ENCODE measurements at places on chromosomes 16 and 17. TPM values are rescaled to one million over a fixed set of nuclear protein-coding genes. Genes with fewer than 3 reads are reported as not detected.

- peaks cover 48% of the 10 kb centered on the region for H3K36me3 ChIP-seq
- peaks cover 3% of the 10 kb centered on the region for H3K4me1 ChIP-seq
- H3K27ac ChIP-seq: no peak overlapping the region
- no peaks in the 10 kb centered on the region for H3K27me3 ChIP-seq
- H3K4me3 ChIP-seq: no peak overlapping the region
- DNase-seq: no peak
Observed at GRCh38 chr16:89691986-89692569, 5.6 kb downstream of the CDK10 start.

DNA sequence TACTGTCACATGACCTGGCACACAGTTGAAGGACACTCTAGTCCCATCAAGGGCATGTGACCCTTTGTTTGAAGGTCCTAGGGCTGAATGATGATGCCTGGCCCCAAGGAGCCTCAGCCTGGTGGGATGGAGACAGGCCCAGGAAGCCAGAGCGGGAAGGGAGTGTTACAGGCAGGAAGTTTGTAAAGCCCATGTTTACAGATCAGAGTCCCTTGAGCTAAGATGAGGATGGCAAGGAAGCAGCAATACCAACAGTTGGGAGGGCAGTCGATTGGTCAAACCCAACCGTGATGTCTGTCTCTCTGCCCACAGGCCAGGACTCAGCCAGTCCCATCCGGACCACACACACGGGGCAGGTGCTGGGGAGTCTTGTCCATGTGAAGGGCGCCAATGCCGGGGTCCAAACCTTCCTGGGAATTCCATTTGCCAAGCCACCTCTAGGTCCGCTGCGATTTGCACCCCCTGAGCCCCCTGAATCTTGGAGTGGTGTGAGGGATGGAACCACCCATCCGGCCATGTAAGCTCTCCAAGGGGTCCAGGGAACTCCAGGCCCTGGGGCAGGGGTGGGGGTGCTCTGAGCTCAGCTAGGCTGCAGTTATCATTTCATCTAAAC is 2.5 kb downstream of the CES2 start:
- H3K27ac ChIP-seq: no peak overlapping the region
- DNase-seq: no peak
- H3K36me3 ChIP-seq: peaks cover 53% of the 10 kb centered on the region
- no peaks in the 10 kb centered on the region for H3K27me3 ChIP-seq
- H3K4me3 ChIP-seq: no peak overlapping the region
- H3K4me1 ChIP-seq: peaks cover 9% of the 10 kb centered on the region

DNA sequence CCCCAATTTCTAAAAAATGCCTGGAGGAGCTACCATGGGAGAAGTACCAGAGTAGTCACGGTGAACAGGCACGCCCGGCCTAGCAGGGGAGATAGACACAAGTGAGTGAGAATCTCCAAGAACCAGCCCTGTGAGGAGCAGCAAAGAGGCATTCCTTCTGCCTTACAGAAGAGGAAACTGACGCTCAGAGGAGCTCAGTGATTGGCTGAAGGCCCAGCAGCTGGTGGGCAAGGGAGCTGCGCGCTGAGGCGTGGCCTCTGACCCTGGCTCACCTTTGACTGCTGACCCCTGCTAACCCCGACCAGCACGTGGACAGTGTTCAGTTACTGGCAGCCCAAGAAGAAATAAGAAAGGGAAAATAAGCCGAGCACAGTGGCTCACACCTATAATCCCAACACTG is 1.8 kb downstream of the C16orf96 start:
- peaks cover 41% of the 10 kb centered on the region for H3K27me3 ChIP-seq
- no peak overlapping the region for H3K27ac ChIP-seq
- H3K4me1 ChIP-seq: no peaks in the 10 kb centered on the region
- H3K4me3 ChIP-seq: no peak overlapping the region
- H3K36me3 ChIP-seq: no peaks in the 10 kb centered on the region

- no peak overlapping the region for H3K4me3 ChIP-seq
- no peaks in the 10 kb centered on the region for H3K36me3 ChIP-seq
- H3K27ac ChIP-seq: no peak overlapping the region
- peaks cover 3% of the 10 kb centered on the region for H3K4me1 ChIP-seq
- peak; percentile 71 for DNase-seq
Observed at GRCh38 chr17:27207073-27207513, 86.8 kb upstream of the WSB1 start.

SAP30BP gene
- total RNA-seq: 82.5 TPM

- H3K27me3 ChIP-seq: no peaks in the 10 kb centered on the region
- no peaks in the 10 kb centered on the region for H3K36me3 ChIP-seq
- H3K4me1 ChIP-seq: no peaks in the 10 kb centered on the region
- no peak overlapping the region for H3K27ac ChIP-seq
- H3K4me3 ChIP-seq: no peak overlapping the region
Observed at GRCh38 chr17:8708025-8708461, 36.6 kb downstream of the CCDC42 start.

GRCh38 chr16:73796241-73796640 is 500.4 kb upstream of the PSMD7 start:
- H3K4me3 ChIP-seq: no peak overlapping the region
- H3K27me3 ChIP-seq: no peaks in the 10 kb centered on the region
- H3K27ac ChIP-seq: no peak overlapping the region
- DNase-seq: no peak
- H3K36me3 ChIP-seq: no peaks in the 10 kb centered on the region

GRCh38 chr16:81432937-81433557 is 11.6 kb upstream of the CMIP start:
- H3K36me3 ChIP-seq: no peaks in the 10 kb centered on the region
- no peak overlapping the region for H3K4me3 ChIP-seq
- no peak for DNase-seq
- H3K4me1 ChIP-seq: peaks cover 5% of the 10 kb centered on the region
- H3K27ac ChIP-seq: no peak overlapping the region
- H3K27me3 ChIP-seq: peaks cover 2% of the 10 kb centered on the region

EVI2B gene
- total RNA-seq: under 0.01 TPM

DOC2B gene
- not detected for total RNA-seq

CNTNAP1 gene
- total RNA-seq: 10.6 TPM

GRCh38 chr17:2214929-2215615 is 88.5 kb downstream of the SMG6 start:
- peak overlapping the region; percentile 99 for H3K27ac ChIP-seq
- H3K27me3 ChIP-seq: no peaks in the 10 kb centered on the region
- peak; percentile 88 for DNase-seq
- peak overlapping the region; percentile 15 for H3K4me3 ChIP-seq

GRCh38 chr16:20952139-20952920 is 51.8 kb downstream of the LYRM1 start:
- H3K36me3 ChIP-seq: no peaks in the 10 kb centered on the region
- peaks cover 2% of the 10 kb centered on the region for H3K4me1 ChIP-seq
- no peaks in the 10 kb centered on the region for H3K27me3 ChIP-seq
- H3K27ac ChIP-seq: no peak overlapping the region
- no peak for DNase-seq

- no peaks in the 10 kb centered on the region for H3K27me3 ChIP-seq
- no peaks in the 10 kb centered on the region for H3K4me1 ChIP-seq
- no peak overlapping the region for H3K27ac ChIP-seq
- H3K4me3 ChIP-seq: no peak overlapping the region
- H3K36me3 ChIP-seq: peaks cover 63% of the 10 kb centered on the region
Observed at GRCh38 chr16:2058872-2059271, 11.1 kb downstream of the TSC2 start.

- no peak overlapping the region for H3K4me3 ChIP-seq
- peaks cover 20% of the 10 kb centered on the region for H3K4me1 ChIP-seq
- no peaks in the 10 kb centered on the region for H3K36me3 ChIP-seq
Observed at GRCh38 chr17:50632637-50633036, 2.0 kb upstream of the ABCC3 start.

HCRT gene
- total RNA-seq: not detected

- no peak overlapping the region for H3K4me3 ChIP-seq
- no peaks in the 10 kb centered on the region for H3K36me3 ChIP-seq
- H3K27ac ChIP-seq: peak overlapping the region; percentile 10
Observed at GRCh38 chr16:81632392-81633146, 146.5 kb upstream of the PLCG2 start.

SARM1 gene
- total RNA-seq: 3.4 TPM

DUSP3 gene
- total RNA-seq: 40.9 TPM
